ENCODE measurements at places on chromosomes 16 and 17.

- DNase-seq, result no peak
Measured at GRCh38 chr17:67931227-67931626, 65.0 kb downstream of the C17orf58 start.

DNA sequence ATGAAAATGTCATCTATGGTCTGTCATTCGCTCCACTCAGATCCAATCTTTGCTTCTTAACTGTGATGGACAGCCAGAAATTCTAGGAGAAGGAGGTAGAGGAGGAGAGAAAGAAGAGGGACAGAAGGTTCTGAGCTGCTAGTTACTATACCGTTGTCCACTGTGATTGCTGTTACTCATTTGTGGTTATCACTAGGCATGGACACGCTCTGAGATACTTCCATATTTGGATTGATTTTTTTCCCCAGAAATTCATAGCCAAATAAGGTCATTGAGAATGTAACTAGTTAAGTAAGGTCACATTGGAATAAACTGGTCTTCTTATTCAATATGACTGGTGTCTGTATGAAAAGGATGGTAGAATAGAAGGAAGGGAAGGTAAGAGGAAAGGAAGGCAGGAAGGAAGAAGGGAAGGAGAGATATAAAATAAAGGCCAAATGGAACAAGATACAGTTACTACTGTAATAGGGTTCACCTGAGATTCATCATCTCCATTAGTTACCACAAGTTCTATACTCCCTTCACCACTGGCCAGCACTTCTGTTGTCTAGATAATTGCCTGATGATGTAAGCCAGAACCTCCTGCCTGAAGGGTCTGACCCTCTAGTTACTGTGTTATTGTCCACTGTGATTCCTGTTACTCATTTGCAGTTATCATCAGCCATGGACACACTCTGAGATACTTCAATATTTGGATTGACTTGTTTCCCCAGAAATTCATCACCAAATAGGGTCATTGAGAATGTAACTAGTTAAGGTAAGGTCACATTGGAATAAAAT lies 2.9 kb downstream of the KRTAP9-7 start:
- DNase-seq, result no peak

GRCh38 chr17:81171941-81172340 lies 5.9 kb upstream of the AATK start:
- no peak for DNase-seq

GRCh38 chr17:22266231-22266630 lies 573.9 kb downstream of the KCNJ18 start:
- no peak for DNase-seq

DNA sequence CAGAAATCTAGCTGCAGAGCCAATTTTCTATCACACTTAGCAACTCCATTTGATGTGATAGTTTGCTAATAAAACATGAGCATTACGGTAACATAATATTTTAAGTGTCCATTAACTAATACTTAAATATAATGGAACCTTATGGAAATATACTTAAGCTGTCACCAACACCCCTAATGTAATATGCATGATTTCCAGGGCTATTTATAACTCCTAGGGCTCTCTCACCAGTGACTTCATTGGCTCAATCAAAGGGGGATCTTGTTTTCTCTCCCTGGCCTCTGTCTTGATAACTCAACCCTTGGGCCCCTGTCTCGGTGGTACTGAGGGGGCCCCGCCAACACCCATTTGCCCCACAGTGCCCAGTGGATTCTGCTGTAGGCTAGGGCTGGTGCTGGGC lies 170.4 kb downstream of the SALL1 start:
- DNase-seq, result no peak

GRCh38 chr17:7582396-7583252 lies 1.0 kb upstream of the MPDU1 start:
- DNase-seq, result no peak

GRCh38 chr17:11086646-11087340 lies 154.2 kb upstream of the SHISA6 start:
- DNase-seq, result no peak

- no peak for DNase-seq
Measured at GRCh38 chr16:85337910-85338637, 225.8 kb upstream of the CIBAR2 start.

GRCh38 chr17:42240201-42240600 lies 36.0 kb downstream of the STAT5B start:
- no peak for DNase-seq

DNA sequence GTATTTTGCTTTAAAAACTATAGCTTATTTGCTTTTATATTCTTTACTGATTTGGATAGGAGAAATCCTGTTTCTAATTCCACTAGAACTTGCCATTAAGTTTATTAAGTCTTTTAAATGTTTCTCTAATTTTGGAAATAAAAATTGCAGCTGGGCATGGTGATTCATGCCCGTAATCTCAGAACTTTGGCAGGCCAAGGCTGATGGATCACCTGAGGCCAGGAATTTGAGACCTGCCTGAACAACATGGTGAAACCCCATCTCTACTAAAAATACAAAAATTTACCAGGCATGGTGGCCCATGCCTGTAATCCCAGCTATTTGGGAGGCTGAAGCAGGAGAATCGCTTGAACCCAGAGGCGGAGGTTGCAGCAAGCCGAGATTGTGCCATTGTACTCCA lies 30.7 kb downstream of the DNAH17 start:
- DNase-seq, result no peak

GRCh38 chr17:31548709-31549108 lies 157.2 kb downstream of the RAB11FIP4 start:
- DNase-seq, result no peak

DNA sequence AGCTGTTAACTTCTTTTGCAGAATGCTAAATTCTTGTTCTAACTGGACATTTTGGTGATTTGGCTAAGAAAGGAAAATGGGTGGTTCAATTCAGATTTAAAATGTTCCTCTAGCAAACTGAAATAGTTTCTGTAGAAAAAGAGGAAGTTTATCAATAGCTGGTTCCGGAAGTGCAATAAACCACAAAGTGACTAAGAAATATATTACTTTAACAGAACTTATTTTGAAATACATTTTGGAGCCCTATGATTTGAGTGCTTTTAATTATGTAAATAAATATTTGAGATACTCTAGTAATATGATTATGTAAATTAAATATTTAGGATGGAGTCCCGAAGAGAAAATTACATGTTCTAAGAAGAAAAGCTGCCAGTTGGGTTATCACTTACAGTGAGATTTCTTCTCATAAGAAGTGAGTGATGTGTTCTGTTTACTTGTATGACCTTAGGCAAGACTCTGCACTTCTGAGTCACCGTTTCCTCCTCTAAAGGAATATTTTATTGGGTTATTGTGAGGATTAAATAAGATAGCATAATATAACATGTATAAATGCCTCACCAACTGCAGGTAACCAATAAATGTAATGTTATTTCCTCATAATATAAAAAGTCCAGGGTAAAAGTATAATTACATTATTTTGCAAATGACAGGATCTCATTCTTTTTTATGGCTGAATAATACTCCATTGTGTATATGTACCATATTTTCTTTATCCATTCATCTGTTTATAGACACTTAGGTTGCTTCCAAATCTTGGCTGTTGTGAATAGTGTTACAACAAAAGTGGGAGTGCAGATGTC lies at the start of gene EVI2B:
EVI2B (minus strand) TSS at position 73 of the 800 bp plus-strand sequence. CDS start 8,445 bp downstream, outside the sequence.
- DNase-seq, result no peak

GRCh38 chr17:28533091-28533807 lies 19.2 kb downstream of the UNC119 start:
- no peak for DNase-seq

- no peak for DNase-seq
Measured at GRCh38 chr16:1870365-1871082, 1.4 kb downstream of the MEIOB start.

GRCh38 chr16:22188595-22189442 lies 17.3 kb upstream of the EEF2K start:
- peak; percentile 21 for DNase-seq

- no peak for DNase-seq
Measured at GRCh38 chr17:8732406-8733085, 12.1 kb downstream of the CCDC42 start.

- peak; percentile 47 for DNase-seq
Measured at GRCh38 chr16:71882505-71883167, 1.3 kb downstream of the ZNF821 start.

DNA sequence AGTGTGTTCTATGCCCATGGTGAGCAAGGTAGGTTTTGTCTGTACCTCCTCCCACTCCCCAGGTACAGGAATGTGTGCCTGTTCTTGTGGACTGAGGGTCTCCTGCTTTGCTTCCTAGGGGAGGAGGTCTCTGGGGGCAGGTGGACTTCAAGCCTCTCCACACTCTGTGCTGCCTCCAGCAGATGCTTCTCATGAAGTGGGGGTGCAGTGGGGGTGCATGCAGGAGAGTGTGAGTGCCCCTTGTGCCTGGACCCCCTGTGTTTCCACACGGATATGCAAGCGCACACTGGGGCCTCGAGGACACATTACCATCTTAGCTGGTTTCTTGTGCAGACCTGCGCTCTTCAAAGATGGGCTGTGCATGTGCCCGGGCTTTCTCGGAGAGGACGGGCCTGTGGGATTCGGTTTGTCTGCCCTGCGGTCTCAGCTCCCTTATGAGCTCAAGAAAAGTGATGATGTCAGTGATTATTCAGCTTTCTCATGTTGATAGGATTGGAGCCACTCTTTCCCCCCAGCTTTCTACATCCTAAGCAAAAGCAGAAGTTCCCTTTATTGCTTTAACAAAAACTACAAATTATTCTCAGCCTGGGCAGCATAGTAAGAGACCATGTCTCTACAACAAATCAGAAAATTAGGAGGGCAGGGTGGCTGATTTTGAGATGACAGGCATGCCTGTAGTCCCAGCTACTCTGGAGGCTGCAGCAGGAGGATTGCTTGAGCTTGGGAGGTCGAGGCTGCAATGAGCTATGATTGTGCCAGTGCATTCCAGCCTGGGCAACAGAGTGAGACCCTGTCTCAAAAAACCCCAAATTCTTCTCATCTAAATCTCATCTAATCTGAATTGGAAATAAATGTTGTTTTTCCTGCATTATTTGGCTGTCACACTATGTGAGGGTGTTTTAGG lies 86.8 kb downstream of the RPTOR start:
- no peak for DNase-seq

- no peak for DNase-seq
Measured at GRCh38 chr16:52731219-52731875, 184.4 kb upstream of the TOX3 start.

- DNase-seq, result no peak
Measured at GRCh38 chr17:17783825-17784656, 52.7 kb downstream of the SREBF1 start.

- no peak for DNase-seq
Measured at GRCh38 chr16:81583893-81584631, 139.5 kb downstream of the CMIP start.

DNA sequence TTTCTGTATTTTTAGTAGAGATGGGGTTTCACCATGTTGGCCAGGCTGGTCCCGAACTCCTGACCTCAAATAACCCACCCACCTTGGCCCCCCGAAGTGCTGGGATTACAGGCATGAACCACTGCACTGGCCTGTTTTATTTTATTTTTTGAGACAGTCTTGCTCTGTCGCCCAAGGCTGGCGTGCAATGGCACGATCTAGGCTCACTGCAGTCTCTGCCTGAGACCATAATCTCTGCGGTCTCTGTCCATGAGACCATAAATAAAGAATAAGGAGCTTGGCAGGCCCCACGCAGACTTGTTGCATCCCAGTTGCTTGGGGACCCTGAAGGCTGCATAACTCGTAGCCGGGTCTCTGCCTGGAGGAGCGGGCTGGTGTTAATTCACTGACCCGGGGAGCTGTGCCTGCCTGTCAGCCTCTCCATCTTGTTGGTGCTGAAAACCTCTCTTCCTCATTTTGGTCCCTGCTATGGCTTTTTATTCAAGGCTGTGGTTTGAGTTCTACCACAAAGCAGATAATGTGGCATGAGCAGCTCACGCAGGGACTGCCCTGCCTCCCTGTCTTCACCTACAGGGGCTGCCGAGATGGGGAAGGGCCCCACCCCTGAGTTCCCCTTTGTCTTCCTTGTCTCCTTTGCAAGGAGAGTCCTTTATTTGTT lies 82.1 kb downstream of the MSI2 start:
- DNase-seq, result no peak

GRCh38 chr17:76887802-76888201 lies 19.6 kb downstream of the MGAT5B start:
- no peak for DNase-seq

GRCh38 chr16:20844588-20844987 lies 38.3 kb downstream of the REXO5 start:
- no peak for DNase-seq

DNA sequence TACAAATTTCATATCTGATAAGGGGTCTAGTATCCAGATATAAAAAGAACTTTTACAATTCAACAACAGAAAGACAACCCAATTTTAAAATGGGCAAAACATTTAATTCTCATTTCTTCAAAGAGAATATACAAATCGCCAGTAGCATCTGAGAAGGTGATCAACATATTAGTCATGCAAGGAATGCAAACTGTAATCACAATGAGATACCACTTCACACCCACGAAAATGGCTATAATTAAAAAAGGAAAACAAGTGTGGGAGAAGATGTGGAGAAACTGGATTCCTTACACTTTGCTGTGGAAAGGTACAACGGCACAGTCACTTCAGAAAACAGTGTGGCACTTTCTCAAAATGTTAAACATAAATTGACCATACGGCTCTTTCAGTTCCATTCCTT lies 168.2 kb downstream of the VPS53 start:
- DNase-seq, result no peak

- DNase-seq, result no peak
Measured at GRCh38 chr17:4934173-4934979, 2.3 kb downstream of the GP1BA start.

DNA sequence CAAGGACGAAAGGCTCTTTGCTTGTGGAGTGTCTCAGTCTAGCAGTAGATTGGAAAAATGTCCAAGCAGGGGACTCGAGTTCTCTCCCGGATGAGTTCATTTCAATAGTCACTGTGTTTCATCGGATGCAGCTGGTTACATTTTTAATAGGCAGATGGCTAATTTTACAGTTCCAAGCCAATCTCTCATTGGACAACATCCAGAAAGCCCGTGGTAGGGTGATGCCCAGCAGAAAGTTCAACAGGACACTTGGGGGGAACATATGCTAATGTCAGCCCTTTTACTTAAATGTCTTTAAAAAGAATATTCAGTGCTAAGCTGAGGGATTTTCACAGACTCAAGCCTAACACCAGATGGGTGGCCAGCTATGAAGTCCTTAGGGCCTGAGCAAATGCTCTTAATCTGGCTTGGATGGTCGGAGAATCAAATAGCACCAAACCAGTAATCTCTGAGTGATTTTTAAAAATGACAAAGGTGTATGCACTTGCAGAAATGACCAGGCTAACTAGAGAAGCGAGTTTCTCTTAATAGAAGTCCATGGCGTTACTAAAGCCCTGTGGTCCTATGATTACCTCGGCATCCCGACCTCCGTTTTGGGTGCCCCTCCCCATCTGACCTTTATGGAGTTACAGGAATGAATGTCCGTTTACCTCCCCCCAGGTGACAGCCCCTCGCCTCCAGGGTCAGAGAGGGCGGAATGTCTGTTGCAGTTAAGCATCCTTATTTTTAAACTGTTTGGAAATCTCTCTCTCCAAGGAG lies 289.2 kb upstream of the SALL1 start:
- DNase-seq, result no peak

- peak; percentile 75 for DNase-seq
Measured at GRCh38 chr17:43760254-43760852, 1.8 kb upstream of the SOST start.

- no peak for DNase-seq
Measured at GRCh38 chr17:1158879-1159278, 20.9 kb downstream of the ABR start.

- DNase-seq, result peak; percentile 11
Measured at GRCh38 chr16:18983565-18984434, at the start of gene TMC7. Gene TMC7 (plus strand): TSS chr16:18983934. CDS start chr16:18984064, 130 bp downstream.

Measured in thoracic aorta (tissue), 2 donors.